Dermis lymphatic vessel endothelial cell (primary cell): ENCODE measurements at places on chromosomes 3 and 15. TPM values are rescaled to one million over a fixed set of nuclear protein-coding genes. Genes with fewer than 3 reads are reported as not detected.

Gene CHDH
- total RNA-seq, result under 0.01 and 0.11 TPM in 2 replicates

Gene FBN1
- total RNA-seq, result 129 and 130 TPM in 2 replicates

Gene SYNPR
- not detected in 2 replicates for total RNA-seq

Gene CYP11A1
- not detected in 2 replicates for total RNA-seq
